Spleen (tissue), 13 donors: ENCODE measurements at places on chromosomes 11 and 22.

DNA sequence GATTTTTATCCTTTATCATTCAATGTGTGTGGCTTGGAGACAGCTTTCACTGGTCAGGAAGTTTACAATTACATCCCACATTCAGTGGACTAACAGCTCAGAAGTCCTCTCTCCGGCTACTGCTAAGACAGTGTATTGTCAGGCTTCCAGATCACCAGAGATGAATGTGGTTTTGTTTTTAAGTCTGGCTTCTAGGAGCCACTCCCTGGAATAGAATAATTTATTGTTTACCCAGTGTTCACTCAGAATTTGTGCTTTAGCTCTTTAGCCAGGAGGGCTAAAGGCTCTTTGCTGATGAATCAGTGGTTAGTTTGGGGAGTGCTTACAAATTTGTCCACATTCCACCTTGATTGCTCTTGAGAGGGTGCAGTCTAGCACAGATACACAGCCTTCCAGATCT is 26.5 kb downstream of the TRIM77 start:
- no peak for DNase-seq

- DNase-seq = peak; percentile 22
Observed at GRCh38 chr11:117431436-117431835, 103.8 kb downstream of the CEP164 start.

GRCh38 chr11:33147559-33147958 is 13.7 kb downstream of the CSTF3 start:
- DNase-seq = no peak

- DNase-seq = no peak
Observed at GRCh38 chr22:22194931-22195264, 49.7 kb upstream of the VPREB1 start.

DNA sequence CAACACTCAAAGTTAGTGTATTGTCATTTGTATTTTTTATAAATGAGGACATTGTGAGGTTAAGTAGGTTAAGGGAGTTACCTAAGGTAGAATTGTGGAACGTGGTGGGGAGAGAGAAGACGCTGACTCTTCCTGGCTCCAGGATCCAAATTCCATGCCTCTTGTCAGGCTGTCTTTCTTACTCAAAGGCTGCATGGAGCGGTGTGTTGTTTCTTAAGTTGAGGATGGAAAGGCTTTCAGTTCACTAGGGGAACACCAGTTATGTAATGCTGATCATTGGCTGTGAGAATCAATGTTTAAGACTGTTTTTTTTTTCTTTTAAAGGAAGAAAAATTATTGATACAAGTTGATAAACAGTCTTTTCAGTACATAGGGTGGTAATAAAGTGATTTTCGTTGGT is 2.9 kb downstream of the UBE2L3 start:
- no peak for DNase-seq

GRCh38 chr11:21635394-21636145 is 557.3 kb upstream of the ANO5 start:
- DNase-seq = no peak

DNA sequence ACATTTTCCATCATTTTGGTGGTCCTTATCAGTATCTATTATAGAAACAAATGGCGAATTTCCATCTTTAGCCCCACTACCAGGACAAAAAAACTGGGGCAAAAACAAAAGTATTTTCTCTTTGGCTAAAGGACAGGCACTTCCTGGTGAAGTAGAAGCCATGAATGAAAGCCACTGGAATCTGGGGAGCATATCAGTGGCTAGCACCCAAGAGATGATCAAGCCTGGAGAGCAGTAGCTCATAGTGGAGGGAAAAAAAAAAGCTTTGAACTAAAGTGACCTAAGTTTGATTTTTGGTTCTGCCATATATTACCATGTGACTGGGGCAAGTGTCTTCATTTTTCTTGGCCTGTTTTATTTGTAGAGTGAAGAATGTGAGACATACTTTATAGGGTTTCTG is 272.3 kb downstream of the GUCY1A2 start:
- DNase-seq = no peak

- DNase-seq = no peak
Observed at GRCh38 chr11:128767591-128768001, 73.7 kb downstream of the FLI1 start.

- DNase-seq = no peak
Observed at GRCh38 chr11:67376873-67377808, 3.7 kb upstream of the CLCF1 start.

- peak; percentile 85 for DNase-seq
Observed at GRCh38 chr11:118338637-118339061, 3.9 kb downstream of the CD3D start.

- DNase-seq = no peak
Observed at GRCh38 chr11:130413405-130414106, 14.9 kb downstream of the ADAMTS8 start.

- DNase-seq = no peak
Observed at GRCh38 chr11:44243595-44244343, 66.2 kb downstream of the ALX4 start.

DNA sequence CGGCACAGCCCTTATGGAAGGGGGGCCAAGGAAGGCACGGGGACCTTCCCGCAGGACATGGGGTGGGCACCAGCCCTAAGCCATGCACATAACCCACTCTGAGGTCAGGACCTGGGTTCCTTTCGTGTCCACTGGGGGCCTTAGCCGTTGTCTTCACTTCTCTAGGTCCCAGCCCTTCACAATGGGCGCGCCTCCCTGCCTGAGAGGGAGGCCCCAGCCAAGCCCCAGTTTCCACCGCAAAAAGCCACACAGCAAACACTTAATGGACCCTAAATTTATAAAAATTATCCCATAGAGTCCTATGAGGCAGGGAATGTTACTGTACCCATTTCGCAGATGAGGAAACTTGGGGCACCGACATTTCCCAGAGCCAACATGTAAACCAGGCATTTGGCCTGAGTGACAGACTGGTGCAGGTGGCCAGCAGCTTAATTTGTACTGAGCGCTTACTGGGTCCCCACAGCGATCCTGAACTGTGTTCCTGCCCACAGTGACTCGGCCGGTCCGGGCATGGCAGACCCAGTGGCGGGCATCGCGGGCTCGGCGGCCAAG is 1.2 kb downstream of the GAS2L1 start:
- no peak for DNase-seq

DNA sequence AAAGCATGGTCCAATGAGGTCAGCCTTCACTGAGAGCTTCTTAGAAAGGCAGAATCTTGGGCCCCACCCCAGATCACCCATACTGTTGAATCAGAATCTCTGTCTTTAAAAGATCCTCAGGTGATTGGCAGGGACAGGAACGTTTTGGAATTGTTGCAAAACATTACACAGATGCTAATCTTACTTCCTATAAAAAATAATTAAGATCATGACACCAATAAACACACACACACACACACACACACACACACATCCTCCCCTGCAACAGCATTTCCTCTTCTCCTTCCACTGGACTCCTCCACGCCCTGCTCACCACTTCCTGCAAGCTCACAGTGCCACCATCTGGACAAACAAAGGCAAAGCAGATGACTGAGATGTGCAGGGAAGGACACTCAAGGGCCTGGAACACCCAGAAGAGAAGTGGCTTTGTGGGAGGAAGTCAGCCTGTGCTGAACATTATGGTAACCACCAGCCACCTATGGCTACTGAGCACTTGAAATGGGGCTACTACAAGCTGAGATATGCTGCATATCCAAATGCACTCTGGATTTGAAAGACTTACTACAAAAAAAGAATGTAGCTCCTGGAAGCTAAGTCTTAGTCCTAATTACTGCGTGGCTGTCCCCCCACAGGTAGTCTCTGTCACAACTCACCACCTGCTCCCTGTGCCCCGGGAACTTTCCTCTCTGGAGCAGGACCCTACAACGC is 65.6 kb downstream of the BTG4 start:
- DNase-seq = peak; percentile 91

DNA sequence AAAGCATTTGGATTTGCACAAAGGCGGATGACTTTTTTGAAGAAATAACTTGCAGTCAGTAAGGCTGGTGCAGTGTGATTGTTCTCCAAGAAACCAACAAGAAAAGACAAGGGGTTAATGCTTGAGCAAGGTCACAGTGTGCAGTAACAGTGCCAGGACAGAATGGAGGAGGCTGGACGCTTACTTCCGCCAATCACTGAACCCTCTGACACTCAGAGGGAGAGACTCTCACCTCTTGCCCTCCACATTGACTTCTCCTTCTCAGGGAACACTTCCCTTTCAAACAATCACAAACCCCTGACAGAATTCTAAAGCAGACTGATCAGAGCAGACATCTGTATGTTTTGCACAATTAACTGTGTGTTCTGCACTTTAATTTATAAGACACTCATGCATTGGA is 228.4 kb downstream of the BLID start:
- DNase-seq = no peak

DNA sequence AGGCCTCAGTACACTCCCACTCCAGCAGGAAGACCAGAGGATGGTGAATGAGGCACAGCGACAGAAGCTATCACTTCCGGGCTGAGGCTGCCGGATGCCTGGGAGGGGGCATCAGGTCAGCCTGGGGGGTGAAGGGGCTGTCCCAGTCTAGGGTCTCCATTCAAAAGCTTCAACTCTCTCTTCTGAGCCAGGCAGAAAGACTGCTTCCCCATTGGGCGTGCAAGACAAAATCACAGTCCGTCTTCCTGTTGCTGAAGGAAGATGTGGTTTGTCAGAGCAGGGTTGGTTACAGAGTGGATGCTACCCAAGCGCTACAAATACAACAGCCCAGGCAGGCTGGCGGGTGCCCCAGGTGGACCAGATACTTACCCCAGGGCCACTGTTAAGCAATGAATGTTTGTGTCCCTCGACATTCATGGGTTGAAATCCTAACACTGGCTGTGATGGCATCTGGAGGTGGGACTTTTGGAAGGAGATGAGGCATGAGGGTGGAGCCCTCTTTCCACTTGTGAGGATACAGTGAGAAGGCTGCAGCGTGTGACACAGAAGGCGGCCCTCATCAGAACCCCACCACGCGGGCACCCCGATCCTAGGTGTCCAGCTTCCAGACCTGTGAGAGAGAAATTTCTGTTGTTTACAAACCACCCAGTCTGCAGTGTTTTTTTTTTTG is 12.0 kb downstream of the UPK3A start:
- DNase-seq = no peak

DNA sequence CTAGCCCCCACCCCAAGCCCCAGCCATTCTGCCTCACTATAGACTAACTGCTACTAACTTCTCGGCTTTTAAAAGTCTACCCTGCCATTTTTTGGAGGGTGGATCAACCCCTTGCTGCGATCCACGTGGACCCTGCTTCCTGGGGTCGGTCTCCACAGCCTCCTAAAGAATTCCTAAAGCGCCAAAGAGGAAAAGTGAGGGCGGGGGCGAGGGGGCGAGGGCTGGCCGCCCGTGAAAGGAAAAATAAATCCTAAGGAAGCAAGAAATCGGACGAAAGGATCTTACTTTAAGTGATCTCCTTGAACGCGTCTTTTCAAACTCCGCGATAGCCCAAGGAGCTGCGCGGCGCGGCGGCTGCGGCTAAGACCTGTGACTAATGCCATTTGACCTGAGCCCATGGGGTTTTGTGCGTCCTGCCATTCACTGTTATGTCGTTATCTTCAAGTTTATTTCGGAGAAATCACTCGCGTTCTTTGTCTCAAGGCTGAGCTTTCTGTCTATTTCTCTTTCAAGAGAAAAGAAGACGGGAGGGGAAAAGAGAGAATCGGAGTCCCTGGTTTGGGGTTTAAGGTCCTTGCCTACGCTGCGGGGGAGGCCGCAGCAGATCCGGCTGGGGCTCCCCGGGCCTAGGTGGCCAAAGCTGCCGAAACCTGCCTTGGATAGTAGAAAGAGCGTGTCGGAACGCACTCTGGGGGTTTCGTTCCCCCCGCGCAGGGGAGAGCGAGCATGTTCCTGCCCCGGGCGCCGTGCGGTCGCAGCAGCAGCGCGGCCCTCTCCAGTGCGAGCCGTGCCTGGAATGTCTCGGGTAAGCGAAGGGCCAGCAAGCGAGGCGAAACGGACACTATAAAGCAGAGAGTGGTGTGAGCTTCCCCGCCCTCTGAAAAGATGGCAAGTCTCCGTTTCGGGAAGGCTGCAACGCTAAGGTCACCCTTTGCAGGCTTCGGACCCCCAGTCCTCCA is 2.8 kb upstream of the DBX1 start:
- DNase-seq = no peak

- no peak for DNase-seq
Observed at GRCh38 chr11:64164392-64165312, 1.3 kb downstream of the MACROD1 start.

DNA sequence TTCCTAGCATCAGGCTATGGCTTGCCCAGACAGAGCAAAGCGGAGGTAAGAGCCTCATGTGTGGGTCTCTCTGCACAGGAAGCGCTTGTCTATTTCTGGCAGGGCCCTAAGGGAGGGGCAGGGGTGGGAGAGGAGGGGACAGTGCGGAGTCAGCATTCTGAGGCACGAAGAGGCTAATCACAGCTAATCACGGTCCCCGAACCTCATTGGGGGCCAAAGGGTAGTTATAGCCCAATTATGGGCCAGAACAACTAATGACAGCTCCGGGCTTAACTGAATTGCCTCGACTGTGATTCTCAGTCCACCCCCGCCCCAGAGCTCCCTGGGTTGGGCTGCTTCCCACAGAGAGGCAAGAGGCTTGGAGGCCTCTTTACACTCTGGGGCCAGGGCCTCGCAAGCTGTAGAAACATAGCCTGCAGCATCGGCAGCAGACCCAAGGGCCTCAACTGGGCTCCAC is 72.7 kb upstream of the PRDM11 start:
- no peak for DNase-seq

- DNase-seq = no peak
Observed at GRCh38 chr11:130163346-130164220, 4.0 kb downstream of the ST14 start.

DNA sequence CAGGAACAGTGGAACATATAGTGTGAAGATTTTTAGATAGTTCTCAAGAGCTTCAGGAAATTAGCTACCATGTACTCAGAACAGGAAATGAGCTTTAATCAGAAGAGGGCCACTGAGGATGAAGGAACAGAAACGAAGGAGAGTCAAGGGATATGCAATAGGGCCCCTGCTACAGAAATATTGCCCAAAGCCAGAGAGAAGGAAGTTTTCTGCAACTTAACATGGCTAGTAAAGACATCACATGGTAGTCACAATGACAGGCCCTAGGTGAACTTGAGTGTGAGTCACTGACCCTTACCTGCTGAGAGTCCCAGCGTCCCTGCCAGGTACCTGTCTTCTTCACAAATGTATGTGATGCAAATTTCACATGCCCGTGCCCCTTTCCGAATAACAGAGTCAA is 25.2 kb upstream of the CARD16 start:
- no peak for DNase-seq

GRCh38 chr11:110003426-110003825 is 89.8 kb upstream of the ZC3H12C start:
- no peak for DNase-seq

GRCh38 chr11:63844836-63845235 is 5.9 kb downstream of the MARK2 start:
- DNase-seq = no peak

- DNase-seq = no peak
Observed at GRCh38 chr22:45499746-45500145, 2.9 kb upstream of the FBLN1 start.

GRCh38 chr11:123478352-123478987 is 48.4 kb downstream of the GRAMD1B start:
- no peak for DNase-seq
